ENCODE measurements at places on chromosomes 12 and 14.

GRCh38 chr12:124392667-124393413 lies 97.9 kb downstream of the RFLNA start:
- peak; percentile 76 for DNase-seq

DNA sequence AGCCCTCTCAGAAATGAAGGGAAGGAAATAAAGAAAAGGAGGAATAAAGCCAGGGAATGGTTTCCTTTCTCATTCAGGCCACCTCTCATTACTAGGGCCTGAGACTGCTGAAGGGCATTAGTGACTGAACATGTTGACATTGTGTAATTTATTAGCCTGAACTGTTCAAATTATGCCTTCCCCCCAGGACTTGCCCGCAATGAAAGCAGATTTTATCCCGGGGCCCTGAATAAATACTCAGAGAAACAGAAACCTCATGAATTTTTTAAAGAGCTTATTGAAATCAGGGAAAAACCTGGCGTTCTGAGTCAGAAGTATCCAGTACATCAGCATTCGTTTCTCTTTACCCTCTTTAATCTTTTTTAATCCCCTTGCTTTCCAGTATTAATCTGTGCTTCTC lies 35.9 kb upstream of the WSCD2 start:
- no peak for DNase-seq

DNA sequence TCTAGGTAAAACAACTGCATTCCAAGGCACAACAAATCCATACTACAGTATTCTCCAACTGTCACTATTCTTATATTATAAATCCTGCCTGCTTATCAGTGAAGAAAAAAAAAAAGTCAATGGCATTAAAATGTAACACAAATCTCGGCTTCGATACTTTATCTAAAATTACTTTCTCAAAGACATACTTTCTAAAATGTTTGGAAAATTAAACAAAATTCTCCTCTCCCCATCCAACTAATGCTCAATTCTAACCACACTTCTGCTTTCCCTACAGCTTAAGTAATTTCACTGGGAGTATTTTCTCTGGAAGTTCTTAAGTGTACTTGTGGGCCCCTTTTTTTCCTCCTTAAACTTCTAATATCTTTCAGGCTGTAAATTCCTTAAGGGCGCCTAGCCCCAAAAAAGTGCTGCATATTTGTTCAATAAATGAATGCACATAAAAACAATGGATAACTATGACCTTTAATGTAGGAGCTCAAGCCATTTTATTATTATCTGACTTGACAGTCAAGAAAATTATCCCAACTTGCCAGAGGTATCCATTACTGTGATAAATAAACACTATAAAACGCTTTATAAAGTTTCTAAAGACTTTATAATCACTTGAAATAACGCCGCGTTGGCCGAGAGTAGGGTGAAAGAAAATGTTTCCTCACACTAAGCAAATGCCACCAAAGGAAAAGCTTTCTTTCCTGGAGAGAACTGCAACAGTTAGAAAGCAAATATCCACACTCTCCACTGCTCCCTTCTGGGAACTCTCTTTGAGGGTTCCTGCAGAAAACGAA lies 977 bp downstream of the HEATR5A start:
- DNase-seq, result no peak

- no peak for DNase-seq
Observed at GRCh38 chr14:24982472-24983155, 67.3 kb downstream of the STXBP6 start.

DNA sequence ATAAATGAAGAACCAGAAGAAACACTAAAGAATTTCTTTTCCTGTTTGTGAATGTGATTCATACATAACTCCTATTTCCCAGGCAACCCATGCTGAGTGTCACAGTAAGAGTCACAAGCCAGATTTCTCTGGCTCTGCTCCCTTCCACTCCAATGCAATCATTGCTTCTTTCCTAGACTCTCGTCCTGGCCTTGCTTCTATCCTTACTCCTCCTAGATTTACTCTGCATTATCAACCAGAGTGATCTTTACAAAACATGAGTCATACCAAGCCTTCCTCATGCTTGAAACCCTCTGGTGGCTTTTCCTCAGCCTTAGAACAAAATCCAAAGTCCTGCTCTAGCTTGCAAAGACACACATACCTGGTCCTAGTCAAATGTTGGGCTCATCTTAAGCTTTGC lies 13.3 kb downstream of the IL22 start:
- DNase-seq, result no peak

- no peak for DNase-seq
Observed at GRCh38 chr14:74531467-74531866, 37.9 kb downstream of the ISCA2 start.

DNA sequence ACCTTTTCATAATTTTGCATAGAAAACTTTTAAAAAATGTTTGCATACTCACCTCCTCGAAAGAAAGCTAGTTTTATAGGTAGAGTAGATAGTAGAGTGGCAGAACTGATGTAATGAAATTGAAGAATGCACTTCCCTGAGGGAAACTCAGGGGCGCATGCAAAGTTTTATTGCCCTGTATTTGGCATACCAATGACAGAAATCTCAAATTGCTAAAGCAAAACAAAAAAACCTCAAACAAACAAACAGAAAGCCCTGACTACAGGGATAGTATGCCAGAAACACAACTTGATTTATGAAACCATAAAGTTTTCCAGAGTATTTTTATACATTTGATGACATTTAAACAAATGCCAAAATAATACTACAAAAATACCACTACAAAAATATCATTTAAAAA lies 1.8 kb downstream of the RASSF9 start:
- DNase-seq, result no peak

- no peak for DNase-seq
Observed at GRCh38 chr14:44589180-44589579, 82.1 kb upstream of the FSCB start.
